ENCODE measurements at places on chromosomes 6 and 20.

DNA sequence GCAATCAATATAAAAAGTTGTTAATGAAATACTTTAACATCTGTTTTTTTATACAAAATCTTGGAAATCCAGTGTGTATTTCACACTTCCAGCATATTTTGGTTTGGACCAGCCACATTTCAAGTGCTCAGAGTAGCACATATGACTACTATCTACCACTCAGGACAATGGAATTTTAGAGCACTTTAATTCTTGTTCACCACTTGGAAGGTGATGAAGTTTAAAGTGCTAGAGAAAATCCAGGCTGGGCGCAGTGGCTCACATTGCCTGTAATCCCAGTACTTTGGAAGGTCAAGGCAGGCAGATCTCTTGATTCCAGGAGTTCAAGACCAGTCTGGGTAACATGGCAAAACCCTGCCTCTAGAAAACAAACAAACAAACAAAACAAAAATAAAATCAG lies 6.1 kb upstream of the SLC35B3 start:
- no peak for DNase-seq

DNA sequence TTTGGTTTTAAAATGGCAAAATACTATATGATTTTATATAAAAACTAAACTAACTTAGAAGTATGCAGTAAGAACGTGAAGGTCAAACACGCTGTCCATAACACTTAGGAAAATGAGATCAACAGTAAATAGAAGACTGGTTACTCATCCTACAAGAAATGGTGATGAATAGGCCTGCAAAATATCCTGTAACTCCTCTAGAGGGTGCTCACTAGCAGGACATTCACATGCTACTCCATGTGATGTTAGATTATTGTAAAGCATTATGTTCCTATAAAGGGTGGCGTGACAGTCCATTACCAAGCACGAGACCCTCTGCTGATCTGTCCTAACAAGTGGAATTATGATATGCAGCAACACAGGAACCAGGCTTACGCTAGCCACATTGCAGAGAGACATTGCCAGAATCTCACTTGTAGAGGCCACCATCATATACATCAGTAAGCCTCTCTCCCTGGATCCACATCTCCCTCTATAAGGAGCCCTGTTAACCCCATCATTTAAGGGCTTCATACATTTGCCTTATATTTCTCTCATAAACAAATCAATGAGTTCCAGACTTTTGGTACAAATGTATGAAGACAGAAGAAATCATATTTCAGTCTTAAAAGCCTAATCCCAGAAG lies 18.0 kb upstream of the DEFB129 start:
- no peak for DNase-seq

DNA sequence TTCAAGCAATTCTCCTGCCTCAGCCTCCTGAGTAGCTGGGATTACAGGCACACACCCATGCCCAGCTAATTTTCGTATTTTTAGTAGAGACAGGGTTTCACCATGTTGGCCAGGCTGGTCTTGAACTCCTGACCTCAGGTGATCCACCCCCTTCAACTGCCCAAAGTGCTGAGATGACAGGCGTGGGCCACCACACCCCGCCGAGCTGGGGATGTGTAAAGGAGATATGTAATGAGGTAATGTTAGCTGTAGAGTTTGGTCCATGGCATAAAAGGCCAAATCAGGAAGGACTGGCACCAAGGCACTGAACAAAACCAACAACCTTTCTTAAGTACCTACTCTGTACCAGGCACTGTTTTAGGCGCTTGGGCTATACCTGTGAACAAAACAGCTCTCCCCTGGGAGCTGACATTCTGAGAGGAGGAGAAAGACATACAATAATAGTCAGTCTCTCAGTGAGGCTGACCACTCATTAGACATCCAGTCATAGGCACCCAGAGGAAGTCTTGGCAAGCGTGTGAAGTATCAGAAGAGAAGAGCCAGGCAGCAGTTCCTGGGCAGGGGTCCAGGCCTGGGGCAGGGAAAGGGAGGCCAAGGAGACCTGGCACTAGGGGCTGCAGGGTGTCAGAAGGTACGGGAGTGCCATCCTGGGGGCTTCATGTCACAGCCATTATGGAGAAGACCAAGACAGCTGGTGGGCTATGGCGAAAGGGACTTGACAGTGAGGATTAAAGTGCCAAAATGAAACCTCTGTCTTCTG lies 164.8 kb upstream of the DTNBP1 start:
- DNase-seq: no peak

DNA sequence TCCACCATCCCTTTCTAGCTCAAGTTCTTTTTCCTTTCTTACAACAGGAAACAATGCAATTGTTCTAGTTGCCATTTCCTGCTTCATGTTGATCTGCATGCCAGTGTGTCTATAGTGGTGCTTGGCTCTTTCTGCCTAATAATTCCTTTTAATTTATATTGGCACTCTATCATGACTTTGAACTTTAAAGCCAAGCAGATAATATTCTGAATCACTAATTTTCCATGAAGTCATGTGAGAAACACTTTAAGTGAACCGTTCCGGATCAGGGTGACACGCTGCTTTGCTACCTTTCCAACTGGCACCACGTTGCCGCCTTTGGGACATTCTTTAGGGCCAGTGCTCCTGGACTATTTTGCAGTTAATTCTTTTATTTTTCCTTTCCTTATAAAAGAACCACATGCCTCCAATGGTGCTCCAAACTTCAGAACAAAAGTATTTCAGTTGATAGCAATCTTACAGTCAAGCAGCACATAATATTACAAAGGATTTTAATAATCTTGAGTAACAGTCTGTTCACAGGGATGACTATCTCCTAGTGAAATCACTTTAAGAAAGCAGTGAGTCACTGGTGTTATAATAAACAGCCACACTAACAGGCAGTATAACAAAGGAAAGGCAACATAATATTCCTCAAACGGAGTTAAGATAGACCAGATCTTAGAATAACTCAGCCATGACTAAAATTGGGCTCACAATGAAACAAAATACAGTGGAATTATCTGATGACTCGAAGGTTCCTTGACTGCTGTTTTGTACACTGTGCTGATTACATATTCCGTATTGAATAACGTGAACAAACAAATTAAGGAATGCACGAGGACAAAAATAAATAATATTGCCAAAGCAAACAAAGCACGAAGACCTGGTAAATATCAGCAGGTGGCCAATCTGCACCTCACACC lies 19.0 kb upstream of the BLOC1S5 start:
- no peak for DNase-seq

- no peak for DNase-seq
These were observed 266.5 kb upstream of the QKI start for GRCh38 chr6:163147994-163148393.
